ENCODE measurements at places on chromosomes 6 and 20. TPM values are rescaled to one million over a fixed set of nuclear protein-coding genes. Genes with fewer than 3 reads are reported as not detected.

DNA sequence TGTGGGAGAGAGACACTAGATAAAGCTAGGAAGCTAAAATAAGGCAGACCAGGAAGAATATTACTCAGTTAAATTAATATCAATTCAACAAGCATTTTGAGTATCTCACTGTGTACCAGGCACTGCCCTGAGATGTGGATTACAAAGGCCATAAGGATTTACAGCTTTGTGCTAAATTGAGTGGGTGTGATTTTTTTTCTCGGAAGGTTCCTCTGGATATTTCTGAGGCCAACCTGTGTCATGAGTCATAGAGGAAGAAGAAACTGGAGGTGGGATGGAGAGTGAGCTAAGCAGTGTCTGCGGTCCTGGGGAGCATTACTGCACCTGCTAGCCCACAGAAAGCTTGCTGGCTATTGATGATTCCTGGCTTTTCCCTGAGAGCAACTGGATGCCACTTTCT, 135.2 kb downstream of the RFPL4B start:
- no peak for DNase-seq

GRCh38 chr6:157432892-157433265, 51.9 kb downstream of the ZDHHC14 start:
- DNase-seq, result no peak

DNA sequence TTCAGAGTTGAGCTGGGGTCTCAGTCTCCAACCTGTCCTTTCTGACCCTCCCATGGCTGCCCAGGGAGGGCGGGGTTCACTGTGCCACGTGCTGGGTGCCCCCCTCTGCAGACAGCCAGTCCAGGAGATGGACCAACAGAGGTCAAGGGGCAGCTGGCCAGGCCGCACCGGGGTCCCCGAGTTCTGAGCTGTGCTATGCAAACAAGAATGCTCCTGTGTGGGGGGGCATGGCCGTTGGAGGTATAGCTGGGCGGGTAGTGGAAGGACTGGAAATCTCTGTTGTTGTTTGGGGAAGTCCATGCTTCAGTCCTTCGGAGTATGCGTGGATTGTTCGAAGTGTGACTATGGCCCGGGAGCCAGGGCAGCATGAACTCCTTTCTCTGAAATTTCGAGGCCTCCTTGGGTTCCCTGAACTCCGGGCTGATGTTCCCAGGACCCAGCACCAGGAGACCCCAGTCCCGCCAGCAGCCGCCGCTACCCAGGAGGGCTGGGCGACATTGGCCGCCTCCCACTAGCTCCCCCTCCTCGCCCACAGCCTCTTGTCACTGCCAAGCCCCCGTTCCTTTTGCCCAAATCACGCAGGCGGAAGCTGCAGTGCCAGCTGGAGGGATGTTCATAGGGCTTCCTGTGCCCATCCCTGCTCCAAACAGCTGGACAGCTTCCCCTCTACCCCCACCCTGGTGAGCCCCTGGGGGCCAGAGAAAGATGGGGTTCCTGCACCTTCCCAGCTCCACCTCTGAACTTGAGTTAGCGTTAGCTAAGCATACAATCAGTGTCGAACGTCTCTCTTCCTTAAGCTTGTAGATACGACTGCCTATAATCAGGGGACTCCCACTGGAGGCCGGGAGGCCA, 126.6 kb downstream of the TAF4 start:
- no peak for DNase-seq

DNA sequence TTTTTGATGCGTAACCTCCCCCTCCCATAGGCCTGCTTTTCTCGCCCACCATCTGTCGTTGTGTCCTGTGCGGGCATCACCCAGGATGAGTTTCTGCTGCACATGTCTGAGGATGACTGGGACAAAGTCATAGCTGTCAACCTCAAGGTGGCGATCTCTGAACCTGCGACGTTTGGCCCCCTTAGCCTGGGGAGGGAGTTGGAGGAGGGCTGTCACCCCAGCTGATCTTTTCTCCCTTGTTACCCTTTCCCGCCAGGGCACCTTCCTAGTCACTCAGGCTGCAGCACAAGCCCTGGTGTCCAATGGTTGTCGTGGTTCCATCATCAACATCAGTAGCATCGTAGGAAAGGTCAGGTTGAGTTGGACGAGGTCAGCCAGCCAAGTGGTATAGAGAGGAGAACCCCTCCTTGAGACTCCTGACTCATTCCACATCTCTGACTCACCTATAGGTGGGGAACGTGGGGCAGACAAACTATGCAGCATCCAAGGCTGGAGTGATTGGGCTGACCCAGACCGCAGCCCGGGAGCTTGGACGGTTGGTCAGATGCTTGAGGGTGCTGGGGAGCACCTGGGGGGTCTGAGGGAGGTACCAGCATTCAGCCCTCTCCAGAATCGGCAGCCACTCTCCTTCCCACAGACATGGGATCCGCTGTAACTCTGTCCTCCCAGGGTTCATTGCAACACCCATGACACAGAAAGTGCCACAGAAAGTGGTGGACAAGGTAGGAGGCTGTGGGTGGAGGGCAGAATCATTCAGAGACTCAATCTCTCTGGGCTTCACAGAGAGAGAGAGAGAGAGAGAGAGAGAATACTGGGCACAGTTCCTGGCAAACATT, 954 bp downstream of the HSD17B8 start:
- DNase-seq, result no peak

GRCh38 chr20:43653966-43654365, 12.9 kb upstream of the MYBL2 start:
- DNase-seq, result no peak

GRCh38 chr6:106872049-106872448, 102.5 kb downstream of the CD24 start:
- no peak for DNase-seq

DNA sequence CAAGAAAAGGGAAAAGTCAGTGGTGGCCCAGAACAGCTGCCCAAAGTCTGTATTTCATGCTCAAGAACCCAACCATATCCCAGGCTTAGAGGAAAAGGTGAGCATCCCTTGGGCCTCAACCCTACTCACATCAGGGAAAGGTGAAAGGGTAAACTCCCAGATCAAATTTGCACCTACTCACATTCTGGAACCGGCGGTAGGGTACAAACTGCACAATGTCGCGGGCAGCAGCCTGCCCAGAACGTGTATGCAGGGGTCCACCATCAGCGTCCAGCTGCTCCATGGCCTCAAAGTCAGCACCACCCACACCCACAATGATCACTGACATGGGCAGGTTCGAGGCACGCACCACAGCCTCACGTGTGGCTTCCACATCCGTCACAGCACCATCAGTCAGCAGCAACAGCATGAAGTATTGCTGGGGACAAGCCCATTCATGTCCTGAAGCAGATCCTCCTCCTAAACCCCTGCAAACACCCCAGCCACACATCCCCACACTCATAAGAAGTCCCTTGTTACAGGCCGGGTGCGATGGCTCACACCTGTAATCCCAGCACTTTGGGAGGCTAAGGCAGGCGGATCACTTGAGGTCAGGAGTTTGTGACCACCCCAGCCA, 10.9 kb downstream of the SPAG4 start:
- peak; percentile 24 for DNase-seq

DNA sequence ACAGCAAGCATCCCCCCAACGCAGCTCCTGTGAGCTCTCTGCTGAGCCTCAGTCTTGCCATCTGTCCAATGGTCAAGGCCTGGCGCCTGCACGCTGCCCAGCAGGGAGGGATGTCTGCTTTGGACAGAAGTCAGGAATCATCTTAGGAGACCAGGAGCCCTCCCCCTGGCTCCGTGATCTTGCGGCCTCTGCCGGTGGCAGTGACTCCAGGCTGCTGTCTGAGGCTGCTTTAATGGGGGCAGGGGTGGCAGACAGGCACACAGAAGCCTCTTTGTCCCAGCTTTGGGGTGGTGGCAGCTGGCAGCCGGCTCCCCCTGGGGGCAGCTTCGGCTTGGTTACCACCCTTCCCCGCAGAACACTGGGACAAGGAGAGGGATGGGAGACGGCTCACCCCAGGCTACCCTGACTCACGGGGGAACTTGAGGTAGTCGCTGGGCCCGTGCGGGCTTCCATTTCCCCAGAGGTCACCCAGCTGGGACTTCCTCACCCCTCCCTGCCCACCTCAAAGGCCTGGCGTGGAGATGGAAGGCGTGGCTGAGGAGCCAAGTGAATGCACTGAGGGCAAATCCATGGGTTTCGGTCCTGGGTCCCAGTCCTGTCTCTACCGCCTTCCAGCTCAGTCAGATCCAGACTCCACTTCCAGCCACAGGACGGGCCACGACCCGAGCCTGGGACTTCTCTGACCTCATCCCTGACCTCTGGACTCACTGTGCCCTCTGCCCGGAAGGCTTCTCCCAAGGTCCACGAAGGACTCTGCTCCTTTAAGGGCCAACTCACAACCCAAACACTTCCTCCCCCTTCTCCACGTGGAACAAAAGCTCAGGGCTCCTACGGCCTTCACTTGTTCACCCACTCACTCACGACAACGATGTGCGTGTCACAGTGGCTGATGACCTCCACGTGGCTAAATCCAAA, 14.8 kb downstream of the PEDS1 start:
- peak; percentile 49 for DNase-seq

DNA sequence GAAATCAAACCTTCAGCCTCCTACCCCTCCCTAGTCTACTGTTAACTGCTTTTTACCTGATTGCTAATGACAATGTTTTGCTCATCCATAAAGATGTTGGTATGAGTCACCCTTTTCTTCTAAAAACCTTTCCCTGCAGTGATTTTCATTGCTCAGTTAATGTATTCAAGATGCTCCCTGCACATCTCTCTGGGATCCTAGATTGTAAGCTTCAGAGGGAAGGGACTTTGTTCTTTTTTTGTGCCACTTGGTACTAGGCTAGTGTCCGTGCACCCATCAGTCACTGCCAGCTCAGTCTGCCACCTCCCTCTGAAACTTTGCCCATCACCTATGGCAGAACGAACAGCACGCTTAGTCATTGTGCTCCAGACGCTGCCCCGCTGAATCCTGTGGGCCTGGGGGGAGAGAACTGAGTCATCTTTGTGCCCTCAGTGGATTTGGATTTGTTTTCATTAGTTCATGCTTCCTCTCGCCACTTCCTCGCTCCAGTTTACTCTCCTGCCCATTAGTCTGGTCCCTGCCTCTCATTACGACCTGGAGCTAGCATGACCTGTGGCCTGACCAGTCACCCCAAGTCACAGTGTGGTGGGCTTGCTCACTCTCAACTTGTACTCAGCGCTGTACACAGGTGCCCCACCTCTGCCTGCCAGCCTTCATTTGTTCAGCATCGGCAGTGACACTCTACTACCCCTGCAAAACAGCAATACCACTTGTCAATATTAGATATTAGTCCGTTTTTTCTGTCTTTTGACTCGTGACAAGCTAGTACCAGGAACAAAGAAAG, 78.0 kb upstream of the TMEM181 start:
- no peak for DNase-seq

DNA sequence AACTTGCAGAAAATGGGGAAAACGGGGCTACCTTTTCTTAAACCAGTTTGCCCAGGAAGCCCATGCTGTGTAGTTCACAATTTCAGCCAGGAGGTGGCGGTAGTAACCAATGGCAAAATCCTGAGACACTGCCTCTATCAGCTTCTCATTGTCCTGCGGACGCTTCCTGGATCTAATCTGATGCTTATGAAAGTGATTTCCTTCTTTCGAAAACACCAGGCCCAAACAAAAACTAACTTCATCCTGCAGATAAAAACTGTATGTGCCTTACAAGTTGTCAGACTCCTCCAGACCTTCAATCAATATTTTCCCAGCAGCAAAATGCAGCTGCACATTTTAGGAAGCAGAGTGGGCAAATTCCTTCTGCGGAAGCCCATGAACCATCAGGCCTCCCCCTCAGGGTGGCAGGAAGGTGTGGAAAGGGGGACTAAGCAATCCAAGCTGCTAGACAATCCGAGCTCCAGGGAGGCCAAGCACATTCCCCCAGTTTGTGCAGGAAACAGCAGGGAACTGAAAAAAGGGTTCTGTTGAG, 88.5 kb downstream of the LY86 start:
- DNase-seq, result peak; percentile 81

GRCh38 chr6:97064578-97064977, 140.1 kb downstream of the KLHL32 start:
- DNase-seq, result peak; percentile 59

DNA sequence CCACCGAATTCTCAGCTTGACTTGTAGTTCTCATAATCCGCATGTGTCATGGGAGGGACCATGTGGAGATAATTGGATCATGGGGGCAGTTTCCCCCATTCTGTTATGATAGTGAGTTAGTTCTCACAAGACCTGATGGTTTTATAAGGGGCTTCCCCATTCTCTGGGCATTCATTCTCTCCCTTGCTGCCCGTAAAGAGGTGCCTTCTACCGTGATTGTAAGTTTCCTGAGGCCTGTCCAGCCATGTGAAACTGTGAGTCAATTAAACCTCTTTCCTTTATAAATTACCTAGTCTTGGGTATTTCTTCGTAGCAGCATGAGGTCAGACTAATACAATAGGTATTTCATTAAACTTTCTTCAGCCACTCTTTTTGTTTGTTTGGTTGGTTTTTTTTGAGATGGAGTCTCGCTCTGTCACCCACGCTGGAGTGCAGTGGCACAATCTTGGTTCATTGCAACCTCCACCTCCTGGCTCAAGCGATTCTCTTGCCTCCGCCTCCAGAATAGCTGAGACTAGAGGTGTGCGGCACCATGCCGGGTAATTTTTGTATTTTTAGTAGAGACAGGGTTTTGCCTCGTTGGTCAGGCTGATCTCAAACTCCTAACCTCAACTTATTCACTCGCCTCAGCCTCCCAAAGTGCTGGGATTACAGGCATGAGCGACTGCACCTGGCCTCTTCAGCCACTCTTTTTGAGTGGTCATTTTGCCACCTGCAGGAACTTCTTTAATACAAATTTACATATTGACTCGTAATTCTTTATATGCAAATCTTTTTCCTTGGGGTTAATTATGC, 36.3 kb downstream of the GSTA2 start:
- no peak for DNase-seq

- DNase-seq, result no peak
Observed at GRCh38 chr20:18404172-18404571, 62.7 kb downstream of the DZANK1 start.

DNA sequence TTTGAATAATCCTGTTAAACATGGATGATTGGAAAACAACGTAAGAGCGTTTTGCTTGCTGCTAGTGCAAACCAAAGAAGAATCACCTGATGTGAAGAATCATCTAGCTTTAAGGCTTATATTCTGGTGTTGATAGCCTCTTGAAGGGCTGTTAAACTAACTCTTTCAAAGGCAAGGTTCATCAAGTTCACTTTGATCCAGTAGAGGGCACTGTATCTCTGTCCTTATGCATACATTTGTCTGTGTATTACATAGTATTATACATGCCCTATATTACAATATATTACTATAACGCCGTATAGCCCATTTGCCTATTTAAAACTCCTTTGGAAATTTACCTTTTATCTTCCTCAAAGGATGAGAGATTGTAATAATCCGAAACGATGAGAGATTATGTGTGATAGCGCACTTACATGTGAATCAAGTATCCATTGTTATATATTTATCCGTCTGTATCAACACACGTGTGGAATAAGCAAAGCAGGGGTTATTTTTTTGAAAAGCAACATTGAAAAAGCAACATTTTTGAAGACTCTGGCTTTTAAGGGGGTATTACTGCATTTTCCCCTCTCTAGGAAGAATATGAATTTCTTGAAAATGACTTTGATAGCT, 50.8 kb upstream of the NRN1 start:
- no peak for DNase-seq

GRCh38 chr6:96832780-96833179, 4.5 kb downstream of the GPR63 start:
- no peak for DNase-seq

Gene SIRPD
- not detected for total RNA-seq

Gene ESR1
- total RNA-seq, result not detected

Gene PTCRA
- total RNA-seq, result not detected

Gene SLC17A1
- total RNA-seq, result not detected

Gene DEFB124
- total RNA-seq, result not detected

Gene VGLL2
- total RNA-seq, result not detected

Data from H9 (cell line).